ENCODE measurements at places on chromosomes 5 and 9. TPM values are rescaled to one million over a fixed set of nuclear protein-coding genes. Genes with fewer than 3 reads are reported as not detected.
A peak's percentile ranks its signal among the peaks of the same experiment; 100 is the strongest.

GRCh38 chr5:133696782-133697507 is 84.6 kb upstream of the FSTL4 start:
- no peaks in the 10 kb centered on the region for H3K36me3 ChIP-seq
- H3K4me1 ChIP-seq: peaks cover 20% of the 10 kb centered on the region
- peaks cover 10% of the 10 kb centered on the region for H3K27me3 ChIP-seq

Gene BNC2
- not detected for total RNA-seq

Gene NR6A1
- 0.61 TPM for total RNA-seq

GRCh38 chr9:133691191-133691590 is 47.0 kb downstream of the SARDH start:
- H3K4me3 ChIP-seq: no peak overlapping the region
- H3K4me1 ChIP-seq: peaks cover 10% of the 10 kb centered on the region
- no peaks in the 10 kb centered on the region for H3K36me3 ChIP-seq
- DNase-seq: no peak
- no peaks in the 10 kb centered on the region for H3K27me3 ChIP-seq

GRCh38 chr5:139651043-139651834 is 3.1 kb downstream of the CXXC5 start:
- no peak overlapping the region for H3K4me3 ChIP-seq
- no peak overlapping the region for H3K27ac ChIP-seq
- peaks cover 23% of the 10 kb centered on the region for H3K4me1 ChIP-seq
- no peaks in the 10 kb centered on the region for H3K36me3 ChIP-seq

GRCh38 chr9:98328770-98329169 is 73.3 kb upstream of the TBC1D2 start:
- H3K27ac ChIP-seq: no peak overlapping the region
- H3K36me3 ChIP-seq: no peaks in the 10 kb centered on the region
- no peak overlapping the region for H3K4me3 ChIP-seq
- DNase-seq: no peak

GRCh38 chr5:35194635-35195471 is 35.4 kb downstream of the PRLR start:
- no peak overlapping the region for H3K27ac ChIP-seq
- H3K27me3 ChIP-seq: peaks cover 7% of the 10 kb centered on the region
- no peaks in the 10 kb centered on the region for H3K36me3 ChIP-seq

- H3K27ac ChIP-seq: no peak overlapping the region
- H3K27me3 ChIP-seq: no peaks in the 10 kb centered on the region
- H3K36me3 ChIP-seq: no peaks in the 10 kb centered on the region
- no peak overlapping the region for H3K4me3 ChIP-seq
These were observed 817.1 kb upstream of the CDH9 start for GRCh38 chr5:27855491-27855890.

DNA sequence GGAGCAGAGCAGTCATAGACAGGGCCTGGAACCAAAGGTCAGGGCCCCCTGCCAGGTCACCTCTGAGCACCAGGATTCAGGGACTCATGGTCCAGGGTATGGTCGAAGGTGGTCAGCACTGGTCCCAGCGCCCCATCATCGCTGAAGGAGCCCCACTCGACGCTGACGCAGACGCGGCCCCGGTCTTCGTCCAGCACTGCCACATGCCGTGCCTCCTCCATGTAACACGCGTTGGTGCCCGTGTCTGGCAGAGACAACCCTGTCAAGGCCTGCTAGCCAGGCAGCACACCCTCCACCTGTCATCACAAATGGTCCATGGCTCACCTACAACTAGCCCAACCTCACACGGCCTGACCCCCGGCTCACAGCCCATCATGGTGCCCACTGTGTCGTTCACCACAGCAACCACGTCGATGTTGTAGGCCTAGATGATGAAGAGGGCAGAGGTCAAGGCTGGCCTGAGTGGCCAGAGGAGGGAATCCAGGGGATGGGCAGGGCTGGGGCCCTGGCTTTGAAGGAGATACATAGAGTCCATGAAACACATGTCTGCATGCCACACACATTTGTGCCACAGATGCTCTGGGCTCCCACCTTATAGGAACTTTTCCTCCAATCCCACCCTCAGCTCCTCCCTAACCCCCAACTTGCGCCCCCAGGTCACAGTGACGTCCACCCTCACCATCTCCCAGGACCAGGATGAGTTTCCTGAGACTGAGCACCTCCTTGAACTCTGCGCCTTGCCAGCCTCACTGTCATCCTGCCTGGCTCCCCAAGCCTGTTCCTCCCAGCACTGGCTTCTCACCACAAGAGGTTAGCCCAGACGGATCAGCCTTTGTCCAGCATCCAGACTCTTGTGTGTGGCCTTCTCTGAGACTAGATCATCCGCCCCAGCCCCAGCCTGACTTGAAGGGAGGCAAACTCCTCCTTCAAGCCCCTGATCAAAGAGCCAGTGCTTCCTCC is 9.5 kb downstream of the HK3 start:
- no peaks in the 10 kb centered on the region for H3K27me3 ChIP-seq
- H3K4me1 ChIP-seq: peaks cover 4% of the 10 kb centered on the region
- no peak overlapping the region for H3K4me3 ChIP-seq

DNA sequence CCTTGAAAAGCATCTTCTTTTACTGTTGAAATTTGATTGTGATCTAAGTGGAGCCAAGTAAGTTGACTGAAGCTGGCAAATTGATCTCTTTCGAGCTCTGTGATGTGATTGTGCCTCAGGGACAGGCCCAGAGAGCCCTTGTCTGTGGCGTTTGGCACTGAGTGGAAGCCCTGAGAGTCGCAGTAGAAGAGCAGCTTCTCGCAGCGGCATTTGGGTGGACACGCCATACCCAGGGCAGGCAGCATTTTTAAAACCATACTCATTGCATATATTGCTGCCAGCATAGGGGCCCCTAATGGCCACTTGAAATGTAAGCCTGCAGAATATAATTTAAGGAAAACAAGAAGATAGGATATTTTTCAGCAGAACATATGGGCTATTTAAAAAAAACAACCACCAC is 894 bp downstream of the LRRTM2 start:
- no peak for DNase-seq
- H3K36me3 ChIP-seq: no peaks in the 10 kb centered on the region
- no peak overlapping the region for H3K4me3 ChIP-seq

DNA sequence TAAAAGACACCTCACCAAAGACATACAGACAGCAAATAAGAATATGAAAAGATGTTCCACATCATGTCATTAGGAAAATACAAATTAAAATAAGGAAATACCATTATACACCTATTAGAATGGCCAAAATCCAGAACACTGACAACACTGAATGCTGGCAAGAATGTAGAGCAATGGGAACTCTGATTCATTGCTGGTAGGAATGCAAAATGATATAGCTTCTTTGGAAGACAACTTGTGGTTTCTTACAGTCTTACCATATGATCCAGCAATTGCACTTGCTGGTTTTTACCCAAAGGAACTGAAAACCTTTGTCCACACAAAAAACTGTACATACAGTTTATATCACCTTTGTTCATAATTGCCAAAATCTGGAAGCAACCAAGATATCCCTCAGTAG is 6.5 kb downstream of the TMEM161B start:
- H3K36me3 ChIP-seq: peaks cover 46% of the 10 kb centered on the region
- H3K27ac ChIP-seq: no peak overlapping the region
- H3K4me1 ChIP-seq: peaks cover 46% of the 10 kb centered on the region
- DNase-seq: no peak
- no peak overlapping the region for H3K4me3 ChIP-seq

DNA sequence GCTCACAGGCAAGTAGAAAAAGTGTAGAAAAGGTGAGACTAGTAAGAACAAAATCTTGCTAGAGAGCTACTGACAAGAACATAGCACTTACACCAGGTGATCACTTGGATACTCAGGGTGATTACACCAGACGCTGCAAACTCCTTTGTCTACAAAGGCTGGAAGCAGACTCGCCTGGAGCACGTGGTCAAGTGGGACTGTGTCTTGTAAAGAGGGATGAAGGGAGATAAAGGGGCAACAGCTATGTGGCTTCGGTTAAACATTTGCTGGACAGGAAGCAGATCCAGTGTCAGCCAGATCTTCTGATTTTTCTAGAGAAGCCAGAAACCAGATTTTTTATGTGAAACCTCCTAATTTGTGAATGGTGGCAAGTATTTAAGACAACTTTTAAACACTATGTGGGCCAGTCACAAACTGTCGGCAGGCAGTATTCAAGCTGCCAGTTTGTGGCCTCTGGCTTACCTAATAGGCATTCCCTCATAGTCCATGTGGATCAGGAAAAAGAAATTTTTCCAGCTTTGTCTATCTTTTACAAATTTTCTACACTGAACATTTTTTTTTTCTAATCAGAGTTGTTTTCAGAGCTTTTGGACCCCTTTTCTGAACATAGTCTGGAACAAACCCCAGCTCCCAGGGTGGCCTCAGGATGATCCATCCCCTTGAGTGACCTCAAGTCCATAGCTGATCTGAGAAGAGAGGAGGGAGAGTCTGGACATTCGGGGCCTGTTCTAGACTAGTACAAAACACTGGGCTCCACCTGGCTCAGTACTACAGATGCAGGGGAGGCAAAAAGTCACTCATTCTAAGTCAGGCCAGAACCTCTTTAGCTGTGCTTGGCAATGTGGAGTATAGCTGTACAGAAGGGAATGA is 262.9 kb downstream of the ARRDC3 start:
- DNase-seq: no peak
- no peaks in the 10 kb centered on the region for H3K36me3 ChIP-seq
- no peaks in the 10 kb centered on the region for H3K27me3 ChIP-seq
- no peak overlapping the region for H3K4me3 ChIP-seq
- no peak overlapping the region for H3K27ac ChIP-seq

Gene GDA
- total RNA-seq: not detected

DNA sequence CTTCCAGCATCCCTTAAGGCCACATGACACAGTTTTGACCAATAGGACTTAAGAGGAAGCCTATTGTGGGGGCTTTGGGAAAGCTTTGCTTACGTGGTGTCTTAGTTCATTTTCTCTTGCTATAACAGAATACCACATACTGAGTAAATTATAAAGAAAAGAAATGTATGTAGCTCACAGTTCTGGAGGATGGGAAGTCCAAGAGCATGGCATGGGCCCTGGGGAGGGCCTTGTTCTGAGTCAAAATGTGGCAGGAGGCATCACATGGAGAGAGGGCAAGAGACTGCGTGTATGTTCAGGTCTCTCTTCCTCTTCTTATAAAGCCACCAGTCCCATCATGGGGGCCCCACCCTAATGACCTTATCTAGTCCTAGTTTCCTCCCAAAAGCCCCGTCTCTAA is 68.6 kb upstream of the CPEB4 start:
- H3K36me3 ChIP-seq: peaks cover 3% of the 10 kb centered on the region
- DNase-seq: no peak
- H3K4me1 ChIP-seq: peaks cover 13% of the 10 kb centered on the region
- H3K4me3 ChIP-seq: no peak overlapping the region
- no peak overlapping the region for H3K27ac ChIP-seq

Gene GRIN3A
- total RNA-seq: not detected

Gene HACD4
- total RNA-seq: 2.4 TPM

- no peaks in the 10 kb centered on the region for H3K36me3 ChIP-seq
- H3K27me3 ChIP-seq: peaks cover 10% of the 10 kb centered on the region
- H3K4me3 ChIP-seq: no peak overlapping the region
- no peak for DNase-seq
- no peak overlapping the region for H3K27ac ChIP-seq
- no peaks in the 10 kb centered on the region for H3K4me1 ChIP-seq
These were observed 78.7 kb downstream of the ACTL7B start for GRCh38 chr9:108776920-108777639.

DNA sequence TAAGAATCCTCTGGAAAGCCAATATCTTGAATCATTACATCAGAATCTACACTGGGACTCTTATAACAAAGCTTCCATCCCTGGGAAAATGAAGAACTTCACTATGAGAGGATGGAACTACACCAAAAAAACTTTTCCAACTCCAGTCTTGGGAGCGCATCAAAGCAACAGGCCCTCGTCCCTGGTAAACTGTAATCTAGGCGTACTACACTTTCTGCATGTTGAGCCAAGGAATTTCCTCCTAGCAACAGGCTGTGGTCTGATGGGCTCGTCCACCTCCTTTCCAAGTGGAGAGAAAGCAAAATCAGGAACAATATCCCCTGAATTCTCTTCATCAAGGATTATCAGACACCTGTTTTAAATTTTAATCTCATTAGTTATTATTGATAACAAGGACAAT is 94.1 kb downstream of the NFIB start:
- H3K4me3 ChIP-seq: no peak overlapping the region
- DNase-seq: no peak
- H3K36me3 ChIP-seq: no peaks in the 10 kb centered on the region
- peaks cover 4% of the 10 kb centered on the region for H3K27me3 ChIP-seq
- no peak overlapping the region for H3K27ac ChIP-seq
- H3K4me1 ChIP-seq: no peaks in the 10 kb centered on the region

Gene KIF4B
- 0.05 TPM for total RNA-seq

- peaks cover 16% of the 10 kb centered on the region for H3K4me1 ChIP-seq
- no peaks in the 10 kb centered on the region for H3K36me3 ChIP-seq
- no peak overlapping the region for H3K4me3 ChIP-seq
- H3K27ac ChIP-seq: no peak overlapping the region
- peak; percentile 23 for DNase-seq
These were observed 32.5 kb upstream of the MIER3 start for GRCh38 chr5:56984445-56984844.

DNA sequence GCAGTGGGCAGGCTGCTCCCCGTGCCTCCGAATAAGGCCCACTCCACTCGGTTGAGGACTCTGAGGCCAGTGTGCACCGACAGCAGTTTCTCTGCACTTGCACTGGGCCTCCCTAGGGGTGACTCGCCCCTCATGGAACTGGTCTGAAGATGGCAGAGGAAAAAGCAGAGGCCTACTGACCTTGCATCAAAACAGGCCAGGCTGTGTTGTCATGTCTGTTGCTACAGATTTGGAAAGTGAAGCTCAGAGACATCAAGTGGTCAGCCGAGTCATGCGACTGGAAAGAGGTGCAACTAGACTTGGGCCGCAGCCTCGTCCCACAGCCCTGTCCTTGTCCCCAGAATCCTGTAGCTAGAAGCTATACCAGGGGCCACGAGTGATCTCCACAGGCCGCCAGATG is 78.3 kb downstream of the DCP2 start:
- no peak overlapping the region for H3K4me3 ChIP-seq
- H3K27ac ChIP-seq: no peak overlapping the region
- no peaks in the 10 kb centered on the region for H3K27me3 ChIP-seq
- H3K4me1 ChIP-seq: peaks cover 23% of the 10 kb centered on the region
- H3K36me3 ChIP-seq: peaks cover 2% of the 10 kb centered on the region

- H3K27me3 ChIP-seq: no peaks in the 10 kb centered on the region
- H3K4me3 ChIP-seq: no peak overlapping the region
These were observed 89.2 kb upstream of the GRHPR start for GRCh38 chr9:37333288-37333687.

DNA sequence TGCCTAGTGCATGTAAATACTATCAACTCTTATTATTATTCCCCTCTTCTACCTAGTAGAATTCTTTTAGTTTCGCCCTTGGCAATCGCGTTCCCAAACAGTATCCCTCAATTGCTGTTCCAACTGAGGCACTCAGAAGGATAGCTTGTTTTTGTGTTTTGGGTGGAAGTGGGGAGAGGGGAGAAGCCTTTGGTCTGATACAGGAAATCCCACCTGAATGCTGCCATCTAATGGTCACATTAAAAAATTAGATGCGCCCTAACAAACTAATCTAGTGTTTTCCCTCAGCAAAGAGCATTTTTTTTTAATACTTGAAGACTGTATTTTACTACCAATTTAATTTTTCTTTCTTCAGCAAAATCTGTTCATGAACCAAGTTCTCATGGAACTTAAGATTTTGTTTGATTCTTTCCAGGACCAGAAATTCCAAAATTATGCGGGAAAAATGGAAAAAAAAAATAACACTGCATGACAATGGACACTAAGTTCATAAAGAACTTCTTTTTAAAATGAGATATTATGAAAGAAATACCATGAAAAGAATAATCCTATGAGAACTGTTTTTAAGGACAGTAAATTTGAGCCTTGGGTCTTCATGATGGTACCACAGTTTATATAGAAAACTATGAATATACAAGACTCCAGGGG is 22.2 kb upstream of the GLDC start:
- no peaks in the 10 kb centered on the region for H3K4me1 ChIP-seq
- H3K36me3 ChIP-seq: no peaks in the 10 kb centered on the region
- H3K27ac ChIP-seq: no peak overlapping the region
- DNase-seq: no peak
- H3K27me3 ChIP-seq: no peaks in the 10 kb centered on the region
- no peak overlapping the region for H3K4me3 ChIP-seq

Gene ANP32B
- total RNA-seq: 358 TPM

Measured in activated CD4-positive, alpha-beta memory T cell treated with anti-CD3 and anti-CD28 coated beads for 36 hours (primary cell).